Upper lobe of left lung (tissue), 6 donors: ENCODE measurements at places on chromosomes 12 and 14. TPM values are rescaled to one million over a fixed set of nuclear protein-coding genes. Genes with fewer than 3 reads are reported as not detected.

The JAG2 gene
- total RNA-seq: 14.9 TPM

- H3K36me3 ChIP-seq: peaks cover 2% of the 10 kb centered on the region
- peak overlapping the region; percentile 4 for H3K4me3 ChIP-seq
- H3K27me3 ChIP-seq: no peaks in the 10 kb centered on the region
- peak; percentile 93 for DNase-seq
- H3K4me1 ChIP-seq: peaks cover 60% of the 10 kb centered on the region
Measured at GRCh38 chr12:56631790-56632700, 1.9 kb upstream of the BAZ2A start.

The PLEKHH1 gene
- 12.9 TPM for total RNA-seq

- DNase-seq: no peak
- no peak overlapping the region for H3K4me3 ChIP-seq
- H3K4me1 ChIP-seq: peaks cover 44% of the 10 kb centered on the region
Measured at GRCh38 chr12:11663130-11663529, 13.7 kb downstream of the ETV6 start.

The PPP1R36 gene
- total RNA-seq: 2.9 TPM
